ENCODE measurements at places on chromosomes 11 and 22.

DNA sequence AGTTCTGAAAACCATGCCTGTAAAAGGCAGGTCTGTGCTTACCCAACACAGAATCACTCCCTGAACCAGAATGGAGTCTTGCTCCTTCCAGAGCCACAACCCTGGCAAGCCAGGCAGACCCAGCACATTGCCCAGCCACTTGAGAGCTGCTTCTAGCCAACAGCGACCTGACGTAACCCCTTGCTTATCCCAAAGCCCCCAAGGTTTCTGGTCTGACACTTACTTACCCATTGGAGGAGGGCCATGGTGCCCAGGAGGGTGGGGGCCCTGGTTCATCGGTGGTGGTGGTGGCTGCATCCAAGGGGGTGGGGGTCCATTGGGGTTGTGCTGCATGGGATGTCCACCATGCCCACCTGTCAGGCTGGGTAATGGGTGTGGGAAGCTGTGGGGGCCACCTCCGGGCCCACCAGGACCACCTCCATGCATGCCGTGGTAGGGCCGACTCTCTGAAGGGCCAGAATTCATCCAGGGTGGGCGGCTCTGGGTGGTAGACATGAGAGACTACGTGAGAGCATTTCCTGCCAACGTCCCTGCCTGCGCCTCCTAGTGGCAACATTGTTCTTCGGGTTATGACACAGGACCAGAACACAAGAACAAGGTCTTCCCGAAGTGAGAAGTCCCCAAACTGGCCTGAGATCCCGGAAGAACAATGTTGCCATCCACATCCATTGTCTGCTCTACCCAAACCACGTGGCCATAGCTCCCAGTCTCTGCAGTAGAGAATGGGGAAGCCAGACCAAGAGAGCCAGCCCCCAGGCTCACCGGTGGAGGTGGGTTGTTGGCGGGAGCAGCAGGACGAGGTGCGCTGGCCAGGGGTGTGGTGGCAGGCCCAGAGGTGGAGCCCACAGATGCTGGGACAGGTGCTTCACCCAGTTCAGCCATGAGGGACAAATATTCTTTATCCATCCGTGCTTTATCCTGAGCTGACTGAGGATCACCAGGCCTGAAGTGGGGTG lies 7.8 kb upstream of the PYGM start:
- peak; percentile 27 for DNase-seq

DNA sequence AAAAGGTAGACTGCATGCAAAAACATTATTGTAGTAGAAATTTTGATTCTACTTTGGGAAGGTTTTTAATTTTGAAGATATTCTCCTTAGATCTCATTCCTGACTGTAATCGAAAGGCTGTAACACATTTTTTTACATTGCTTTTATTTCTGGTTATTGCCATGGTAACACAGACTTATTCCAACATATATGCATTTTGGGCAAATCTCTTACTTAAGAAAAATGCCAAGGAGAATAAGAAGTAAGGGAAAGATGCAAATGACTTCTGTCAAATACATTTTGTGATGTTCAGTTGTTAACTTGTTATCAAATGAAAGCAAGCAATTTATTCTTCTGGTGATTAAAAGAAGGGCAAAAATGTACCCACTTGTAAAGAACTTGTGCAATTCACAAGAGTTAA lies 267.5 kb downstream of the AASDHPPT start:
- DNase-seq: no peak

GRCh38 chr11:30344085-30344484 lies 21.2 kb downstream of the ARL14EP start:
- DNase-seq: no peak

- no peak for DNase-seq
Observed at GRCh38 chr22:49255154-49255553, 572.5 kb downstream of the BRD1 start.

DNA sequence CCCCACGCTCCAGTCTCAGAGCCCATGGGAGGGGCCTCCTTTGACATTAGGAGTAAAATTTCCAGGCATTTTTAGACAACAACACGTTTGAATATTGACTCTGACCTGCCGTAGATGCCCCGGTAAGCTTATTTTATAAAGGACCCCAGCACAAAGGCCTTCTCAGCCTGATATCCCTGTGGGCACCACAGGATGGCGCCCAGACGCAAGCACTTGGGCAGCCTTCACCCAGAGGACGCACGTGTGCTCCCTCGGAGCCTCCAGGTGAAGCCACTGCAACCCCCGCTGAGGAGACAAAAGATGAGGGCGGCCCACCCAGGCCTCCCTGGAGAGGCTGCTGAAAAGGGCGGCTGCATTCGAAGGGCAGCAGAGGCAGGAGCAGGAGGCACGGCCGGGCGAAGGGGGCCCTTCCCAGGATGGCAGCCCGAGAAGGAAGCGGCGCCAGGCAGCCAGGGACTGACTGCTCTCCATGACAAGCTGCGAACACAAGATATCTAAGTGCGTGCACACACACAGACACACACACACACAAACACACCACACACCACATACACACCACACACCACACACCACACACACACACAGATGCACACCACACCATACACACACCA lies 15.2 kb upstream of the TH start:
- no peak for DNase-seq

GRCh38 chr11:84608837-84609196 lies 1018.3 kb downstream of the DLG2 start:
- DNase-seq: no peak

GRCh38 chr11:100759856-100760255 lies 72.8 kb downstream of the ARHGAP42 start:
- no peak for DNase-seq

GRCh38 chr11:117334896-117335295 lies 7.2 kb downstream of the CEP164 start:
- no peak for DNase-seq

DNA sequence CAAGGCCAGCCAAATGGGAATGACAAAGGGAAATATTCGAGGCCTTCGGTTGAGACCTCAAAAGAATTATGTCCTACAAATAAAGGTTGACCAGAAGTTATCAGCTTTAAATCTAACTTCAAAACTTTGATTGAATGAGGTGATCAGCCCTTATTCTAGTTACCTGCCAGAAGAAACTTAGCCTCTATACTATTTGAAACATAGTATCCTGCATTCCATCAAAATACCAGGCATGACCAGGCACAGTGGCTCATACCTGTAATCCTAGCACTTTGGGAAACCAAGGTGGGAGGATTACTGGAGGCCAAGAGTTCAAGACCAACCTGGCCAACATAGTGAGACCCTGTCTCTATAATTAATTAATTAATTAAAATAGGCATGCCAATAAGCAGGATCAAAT lies 44.3 kb upstream of the ADORA2A start:
- no peak for DNase-seq

DNA sequence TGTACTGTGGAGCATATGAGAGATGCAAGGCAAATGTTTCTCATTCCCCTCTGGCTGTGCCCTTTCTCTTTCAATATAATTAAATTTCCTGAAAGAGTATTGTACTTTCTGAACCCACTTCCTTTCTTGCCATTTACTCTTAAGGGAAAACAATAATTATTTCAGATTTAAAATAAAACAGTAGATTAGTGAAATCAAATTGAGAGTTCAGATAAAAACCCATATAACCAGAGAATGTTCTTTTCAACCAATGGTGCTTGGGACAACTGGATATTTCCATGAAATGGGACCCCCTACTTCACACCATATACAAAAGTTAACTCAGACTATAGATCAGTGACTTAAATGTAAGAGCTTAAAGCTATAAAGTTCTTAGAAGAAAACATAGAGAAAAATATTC lies 26.1 kb upstream of the DLAT start:
- no peak for DNase-seq

- no peak for DNase-seq
Observed at GRCh38 chr11:13984616-13985450, 22.3 kb downstream of the SPON1 start.

DNA sequence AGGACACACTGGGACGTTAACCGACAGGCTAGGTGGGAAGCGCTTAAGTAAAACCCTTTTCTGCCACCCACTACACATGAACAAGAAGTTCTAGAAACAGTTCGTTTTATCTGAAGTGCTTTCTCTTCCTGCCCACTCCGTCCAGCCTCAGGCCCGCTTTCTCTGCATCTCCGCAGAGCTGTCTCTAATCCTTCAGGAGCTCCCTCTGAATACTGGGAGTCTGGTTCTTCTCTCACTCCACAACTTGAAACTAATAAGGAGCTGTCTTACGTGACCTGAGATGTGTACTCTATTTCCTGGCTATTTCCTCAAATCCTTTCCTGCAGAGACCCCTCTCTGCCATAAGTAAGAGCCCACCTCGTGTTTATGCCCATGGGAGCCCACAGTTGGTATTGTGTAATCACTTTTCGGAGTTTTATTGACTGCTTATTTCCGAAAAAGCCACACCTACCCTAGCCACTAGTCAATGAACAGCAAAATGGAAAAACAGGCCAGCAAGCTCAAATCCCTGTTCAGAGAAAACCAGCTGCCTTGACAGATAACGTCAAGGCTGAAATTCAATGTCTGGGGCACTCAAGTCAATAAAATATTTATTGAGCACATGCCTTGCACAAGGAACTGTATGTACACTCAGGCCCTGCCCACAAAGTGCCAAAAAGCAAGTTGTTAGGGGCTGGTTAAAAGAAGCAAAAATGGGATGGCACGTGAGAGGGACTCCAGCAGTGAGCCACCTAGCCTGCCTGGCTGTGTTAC lies 4.9 kb downstream of the PC start:
- DNase-seq: no peak

DNA sequence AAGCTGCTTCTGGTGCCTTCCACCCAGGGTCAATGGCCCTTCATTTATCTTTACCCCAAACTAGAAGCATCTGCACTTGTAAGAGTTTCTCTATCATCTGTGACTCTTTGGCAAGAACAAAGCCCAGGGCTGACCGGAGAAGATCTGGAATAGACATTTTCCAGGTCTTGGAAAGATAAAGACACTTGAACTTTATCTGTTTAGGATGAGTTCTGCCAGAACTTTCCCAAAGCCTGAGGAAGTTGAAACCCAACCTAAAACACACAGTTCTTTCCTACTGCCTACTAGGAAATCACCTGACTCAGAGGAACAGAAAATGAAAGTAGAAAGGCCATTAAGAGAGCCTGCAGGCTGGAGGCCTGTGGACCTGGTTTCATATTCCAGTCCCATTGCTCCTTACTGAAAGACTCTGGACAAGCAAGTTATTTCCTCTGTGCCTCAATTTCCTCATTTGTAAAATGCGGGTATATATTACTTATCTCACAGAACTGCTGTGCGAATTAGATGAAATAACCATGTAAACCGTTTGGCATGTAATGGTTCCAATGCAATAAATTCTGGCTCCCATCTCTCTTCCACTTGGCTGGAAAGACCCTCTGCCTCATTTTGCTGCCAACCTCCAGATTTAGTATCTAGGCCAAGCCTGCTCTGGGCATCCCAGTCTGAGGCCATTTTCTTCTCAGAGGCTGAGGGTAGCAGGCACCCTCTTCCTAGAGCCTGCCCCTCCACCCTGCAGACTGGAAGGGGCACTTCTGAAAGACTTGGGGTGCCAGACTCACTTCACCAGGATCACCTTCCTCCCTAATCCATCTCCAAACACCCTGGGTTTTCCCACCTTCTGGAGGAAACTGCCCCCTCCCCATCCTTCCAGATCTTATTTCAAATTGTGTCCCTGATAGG lies 1.2 kb downstream of the UBE2L6 start:
- no peak for DNase-seq

DNA sequence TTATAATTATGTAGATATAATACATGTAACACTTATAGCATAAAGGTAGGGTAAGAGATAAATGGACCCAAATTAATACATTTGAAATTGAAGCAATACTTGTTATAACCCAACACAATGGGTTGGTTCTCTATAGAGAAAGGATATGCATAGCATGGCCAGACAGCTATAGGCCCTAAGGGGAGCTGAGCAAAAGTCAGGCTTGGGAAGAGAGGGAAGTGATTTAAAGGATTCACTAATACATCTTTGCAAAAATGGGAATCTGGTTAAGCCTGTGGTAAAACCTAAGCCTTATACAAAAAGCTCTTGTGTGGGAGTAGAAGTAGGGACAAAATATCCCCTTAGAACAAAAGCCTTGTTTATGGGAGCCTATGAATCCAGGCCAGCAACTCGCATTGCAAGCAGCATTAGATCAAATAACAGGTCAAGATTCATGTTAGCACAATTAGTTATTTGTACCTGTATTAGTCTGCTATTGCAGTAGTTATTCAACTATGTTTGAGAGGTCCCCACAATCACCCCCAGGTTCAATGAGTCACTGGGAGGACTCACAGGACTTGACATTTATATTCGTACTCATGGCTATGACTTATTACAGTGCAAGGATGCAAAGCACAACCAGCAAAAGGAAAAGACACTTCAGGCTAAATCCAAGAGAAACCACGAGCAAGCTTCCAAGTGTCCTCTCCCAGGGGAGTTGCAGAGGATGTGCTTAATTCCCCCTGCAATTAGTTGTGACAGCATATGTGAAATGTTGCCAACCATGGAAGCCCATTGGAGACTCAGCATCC lies 144.7 kb upstream of the LMO1 start:
- DNase-seq: no peak

GRCh38 chr11:24422376-24422775 lies 74.5 kb upstream of the LUZP2 start:
- DNase-seq: no peak

- no peak for DNase-seq
Observed at GRCh38 chr11:8056810-8057463, 24.1 kb upstream of the TUB start.

DNA sequence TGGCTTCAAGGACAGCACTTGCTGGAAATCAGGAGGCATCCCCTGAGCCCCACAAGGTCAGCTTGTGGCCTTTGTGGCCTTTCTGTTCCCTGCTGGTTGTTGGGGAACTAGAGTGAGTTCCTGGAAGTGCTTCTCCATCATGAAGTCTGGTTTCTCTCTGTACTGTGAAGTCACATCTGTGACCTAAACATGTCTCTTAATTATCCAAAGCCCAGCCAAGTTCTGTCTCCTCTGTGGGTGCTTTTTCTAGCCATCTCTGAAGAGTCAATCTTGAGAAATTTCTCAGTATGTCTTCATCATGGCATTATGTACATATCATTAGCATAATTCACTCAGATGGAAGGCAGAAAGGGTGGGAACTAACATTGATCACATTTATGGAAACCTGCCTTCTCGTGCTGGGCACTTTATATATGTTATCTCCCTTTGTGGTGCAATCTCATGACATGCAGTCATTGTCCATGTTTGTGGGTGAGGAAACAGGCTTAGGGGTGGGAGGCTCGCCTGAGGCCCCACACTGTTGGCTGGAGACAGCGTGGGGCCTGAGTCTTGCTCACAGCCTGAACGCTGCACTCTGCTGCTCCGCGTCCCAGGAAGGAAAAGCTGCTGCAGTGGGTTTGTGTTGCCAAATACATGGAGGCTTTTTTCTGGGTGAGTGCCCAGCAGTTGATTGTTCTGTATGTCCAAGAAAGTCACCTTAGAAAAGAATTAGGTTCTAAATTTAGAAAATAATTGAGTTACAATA lies 24.6 kb downstream of the IGHMBP2 start:
- no peak for DNase-seq

GRCh38 chr11:46026606-46027293 lies 94.5 kb downstream of the PHF21A start:
- DNase-seq: no peak

- no peak for DNase-seq
Observed at GRCh38 chr11:44964526-44965209, 14.0 kb upstream of the TP53I11 start.

DNA sequence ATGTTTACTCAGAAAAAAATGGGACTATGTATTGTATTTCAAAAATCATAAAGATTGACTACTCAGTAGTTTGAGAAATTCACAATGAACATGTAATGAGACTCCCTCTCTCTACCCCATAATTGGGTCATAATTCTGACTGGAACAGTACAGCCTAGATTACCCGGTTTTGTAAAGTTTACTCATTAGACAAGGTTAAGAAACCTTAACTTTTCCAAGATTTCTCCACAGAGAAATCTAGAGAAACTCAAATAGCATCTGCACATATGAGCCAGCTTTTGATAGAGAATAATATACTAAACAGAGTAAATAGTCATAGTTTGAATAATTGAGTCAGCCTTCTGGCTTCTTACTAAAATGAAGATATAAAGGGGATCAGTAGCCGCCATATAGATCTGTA lies 331.1 kb upstream of the MPPED2 start:
- no peak for DNase-seq

Data from NCI-H1694 treated with DMSO at 0.1 percent for 48 hours (cell line).